ENCODE measurements at places on chromosomes 7 and 10.

- DNase-seq = no peak
These were observed 57.0 kb downstream of the LRRN3 start for GRCh38 chr7:111147708-111148533.

DNA sequence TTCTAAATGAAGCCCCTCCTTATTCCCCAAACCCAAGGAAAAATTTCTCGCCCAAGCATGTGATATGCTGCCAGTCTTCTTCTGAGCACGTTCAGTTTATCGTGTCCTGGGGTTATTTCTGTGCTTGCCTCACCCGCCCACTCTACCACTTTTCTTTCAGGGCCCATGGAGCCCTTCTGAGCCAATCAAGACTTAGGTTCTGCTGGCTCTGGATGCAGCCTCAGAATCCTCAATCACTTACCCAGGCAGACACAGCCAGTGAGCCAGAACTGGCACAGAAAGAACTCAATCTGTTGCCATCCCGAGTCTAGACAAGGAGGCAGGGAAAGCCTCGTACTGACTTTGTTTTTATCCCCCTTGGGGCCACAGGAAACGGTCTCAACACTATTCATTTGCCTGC lies 34.2 kb upstream of the C10orf90 start:
- DNase-seq = no peak

- DNase-seq = no peak
These were observed 15.8 kb upstream of the FBXW4 start for GRCh38 chr10:101710793-101711192.

DNA sequence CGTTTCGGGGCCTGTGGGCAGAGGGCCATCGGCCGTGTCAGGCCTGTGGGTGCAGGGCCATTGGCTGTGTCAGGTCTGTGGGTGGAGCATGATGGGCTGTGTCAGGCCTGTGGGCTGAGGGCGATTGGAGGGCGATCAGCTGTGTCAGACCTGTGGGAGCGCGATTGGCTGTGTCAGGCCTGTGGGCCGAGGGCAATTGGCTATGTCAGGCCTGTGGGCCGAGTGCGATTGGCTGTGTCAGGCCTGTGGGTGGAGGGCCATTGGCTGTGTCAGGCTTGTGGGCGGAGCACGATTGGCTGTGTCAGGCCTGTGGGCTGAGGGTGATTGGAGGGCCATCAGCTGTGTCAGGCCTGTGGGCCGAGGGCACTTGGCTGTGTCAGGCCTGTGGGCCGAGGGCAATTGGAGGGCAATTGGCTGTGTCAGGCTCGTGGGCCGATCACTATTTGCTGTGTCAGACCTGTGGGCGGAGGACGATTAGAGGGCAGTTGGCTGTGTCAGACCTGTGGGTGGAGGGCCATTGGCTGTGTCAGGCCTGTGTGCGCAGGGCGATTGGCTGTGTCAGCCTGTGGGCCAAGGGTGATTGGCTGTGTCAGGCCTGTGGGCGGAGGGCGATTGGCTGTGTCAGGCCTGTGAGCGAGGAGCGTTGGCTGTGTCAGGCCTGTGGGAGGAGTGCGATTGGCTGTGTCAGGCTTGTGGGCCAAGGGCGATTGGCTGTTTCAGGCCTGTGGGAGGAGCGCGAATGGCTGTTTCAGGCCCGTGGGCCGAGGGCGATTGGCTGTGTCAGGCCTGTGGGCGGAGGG lies 54.1 kb downstream of the DYNC2I1 start:
- no peak for DNase-seq

- no peak for DNase-seq
These were observed 132.2 kb downstream of the MAD1L1 start for GRCh38 chr7:2100278-2101208.
